ENCODE measurements at places on chromosomes 16 and 17.

DNA sequence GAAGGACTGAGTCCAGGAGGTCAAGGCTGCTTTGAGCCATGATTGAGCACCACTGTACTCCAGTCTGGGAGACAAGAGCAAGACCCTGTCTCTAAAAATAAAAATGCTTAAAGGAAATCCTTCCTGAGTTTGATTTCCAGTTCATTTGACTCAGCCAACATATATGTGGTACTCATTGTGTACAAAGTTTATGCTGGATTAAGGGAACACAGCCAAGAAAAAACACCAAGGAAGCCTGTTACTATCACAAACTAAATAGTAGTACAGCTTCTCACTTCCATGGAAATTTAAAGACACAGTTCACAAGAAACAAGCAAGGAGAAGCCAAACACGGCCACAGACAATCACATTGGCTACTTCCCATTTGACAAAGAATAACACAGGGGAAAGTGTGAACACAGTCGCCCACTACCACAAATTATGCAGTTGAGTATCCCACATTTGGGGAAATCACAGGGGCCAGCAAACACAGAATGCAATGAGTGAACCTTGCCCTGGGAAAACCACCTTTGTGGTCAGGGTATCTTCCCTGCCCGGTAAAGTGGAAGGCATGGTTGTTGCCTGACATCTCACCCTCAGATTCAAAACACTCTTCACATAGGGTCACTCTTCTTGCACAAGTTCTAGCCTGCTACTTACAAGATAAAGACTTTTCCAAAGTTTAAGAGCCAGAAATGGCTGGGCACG is 14.5 kb downstream of the TEX14 start:
- DNase-seq: no peak

DNA sequence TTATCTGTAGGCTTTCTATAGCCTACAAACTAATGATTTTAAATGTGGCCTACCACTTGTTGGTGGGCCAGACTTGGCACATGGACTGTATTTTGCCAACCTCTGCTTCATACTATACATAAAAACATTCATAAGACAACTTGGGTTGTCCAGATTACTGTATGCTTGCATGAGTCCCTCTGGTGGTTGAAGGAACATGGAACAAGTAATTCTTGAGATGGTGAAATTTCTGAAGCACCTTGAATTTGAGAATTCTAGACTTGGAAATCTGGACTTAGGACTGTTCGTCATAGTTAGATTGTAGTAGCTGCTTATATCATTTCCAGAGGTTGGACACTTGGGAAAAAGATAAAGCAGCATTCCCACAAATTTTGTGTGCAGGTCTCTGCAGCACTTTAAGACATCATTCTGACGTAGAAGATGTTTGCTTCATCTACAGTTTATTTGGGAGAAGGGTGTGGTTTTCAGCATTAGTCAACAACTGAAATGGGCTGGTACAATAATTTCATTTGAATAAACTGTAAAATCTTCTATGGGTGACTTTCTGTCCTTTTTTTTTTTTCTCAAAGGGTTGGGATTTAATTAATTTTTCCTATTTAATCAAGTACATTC is 31.2 kb downstream of the NFATC3 start:
- DNase-seq: no peak

- no peak for DNase-seq
These were observed 43.9 kb upstream of the CCNF start for GRCh38 chr16:2385190-2385836.

- no peak for DNase-seq
These were observed 1.8 kb downstream of the KIF1C start for GRCh38 chr17:4999430-5000093.

- DNase-seq: no peak
These were observed 1.6 kb downstream of the AHSP start for GRCh38 chr16:31529108-31529936.

DNA sequence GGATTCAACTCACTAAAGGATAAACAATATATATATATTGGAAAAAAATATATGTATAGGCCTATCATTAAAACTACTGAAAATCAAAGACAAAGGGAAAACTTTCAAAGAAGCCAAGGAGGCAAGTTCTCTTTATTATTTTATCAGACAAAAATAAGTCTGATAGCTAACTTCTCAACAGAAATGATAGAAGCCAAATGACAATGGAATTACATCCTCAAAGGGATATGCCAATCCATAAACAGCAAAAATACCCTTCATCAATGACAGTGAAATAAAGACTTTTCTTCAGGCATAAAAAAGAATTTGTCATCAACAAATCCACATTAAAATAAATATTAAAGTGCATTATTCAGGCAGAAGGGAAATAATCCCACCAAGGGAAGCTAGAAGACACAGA is 393.4 kb downstream of the ZFHX3 start:
- DNase-seq: no peak

GRCh38 chr17:61321344-61321743 is 78.3 kb upstream of the TBX2 start:
- DNase-seq: no peak

DNA sequence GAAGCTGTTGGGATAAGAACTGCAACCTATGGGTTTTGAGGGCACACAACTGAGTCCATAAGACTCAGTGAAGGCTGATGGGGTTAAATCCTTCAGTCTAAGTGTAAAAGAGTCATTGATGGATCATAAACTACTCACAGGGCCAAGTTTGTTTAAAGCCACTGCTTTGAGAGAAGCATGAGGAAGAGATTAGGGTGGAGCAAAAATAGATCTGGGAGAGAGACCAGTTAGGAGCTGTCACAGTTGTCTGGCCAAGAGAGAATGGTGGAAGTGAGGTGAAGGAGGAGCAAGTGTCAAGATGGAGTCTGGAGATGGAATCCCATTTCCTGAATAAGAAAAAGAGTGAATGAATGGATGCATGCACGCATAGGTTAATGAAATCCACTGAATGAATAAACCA is 379.1 kb upstream of the CDH11 start:
- DNase-seq: no peak

GRCh38 chr16:14409563-14409962 is 220.5 kb downstream of the PARN start:
- DNase-seq: no peak

GRCh38 chr16:52812678-52813556 is 239.8 kb downstream of the CHD9NB start:
- DNase-seq: no peak

DNA sequence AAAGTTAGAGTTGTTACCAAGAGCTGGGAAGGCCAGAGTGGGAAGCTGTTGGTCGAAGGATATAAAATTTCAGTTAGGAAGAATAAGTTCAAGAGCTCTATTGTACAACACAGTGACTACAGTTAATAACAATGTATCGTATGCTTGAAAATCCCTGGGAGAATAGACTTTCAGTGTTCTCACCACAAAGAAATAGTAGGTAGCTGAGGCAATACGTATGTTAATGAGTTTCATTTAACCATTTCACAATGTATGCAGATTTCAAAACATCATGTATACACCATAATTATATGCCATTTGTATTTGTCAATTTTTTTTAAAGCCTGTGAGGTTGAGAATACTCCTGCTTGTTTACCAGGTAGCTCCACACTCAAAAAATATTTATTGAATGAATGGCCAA is 41.5 kb upstream of the MYOCD start:
- no peak for DNase-seq
